ENCODE measurements at places on chromosomes 5 and 9.

GRCh38 chr5:143782588-143783386 lies 29.2 kb upstream of the HMHB1 start:
- no peak for DNase-seq

DNA sequence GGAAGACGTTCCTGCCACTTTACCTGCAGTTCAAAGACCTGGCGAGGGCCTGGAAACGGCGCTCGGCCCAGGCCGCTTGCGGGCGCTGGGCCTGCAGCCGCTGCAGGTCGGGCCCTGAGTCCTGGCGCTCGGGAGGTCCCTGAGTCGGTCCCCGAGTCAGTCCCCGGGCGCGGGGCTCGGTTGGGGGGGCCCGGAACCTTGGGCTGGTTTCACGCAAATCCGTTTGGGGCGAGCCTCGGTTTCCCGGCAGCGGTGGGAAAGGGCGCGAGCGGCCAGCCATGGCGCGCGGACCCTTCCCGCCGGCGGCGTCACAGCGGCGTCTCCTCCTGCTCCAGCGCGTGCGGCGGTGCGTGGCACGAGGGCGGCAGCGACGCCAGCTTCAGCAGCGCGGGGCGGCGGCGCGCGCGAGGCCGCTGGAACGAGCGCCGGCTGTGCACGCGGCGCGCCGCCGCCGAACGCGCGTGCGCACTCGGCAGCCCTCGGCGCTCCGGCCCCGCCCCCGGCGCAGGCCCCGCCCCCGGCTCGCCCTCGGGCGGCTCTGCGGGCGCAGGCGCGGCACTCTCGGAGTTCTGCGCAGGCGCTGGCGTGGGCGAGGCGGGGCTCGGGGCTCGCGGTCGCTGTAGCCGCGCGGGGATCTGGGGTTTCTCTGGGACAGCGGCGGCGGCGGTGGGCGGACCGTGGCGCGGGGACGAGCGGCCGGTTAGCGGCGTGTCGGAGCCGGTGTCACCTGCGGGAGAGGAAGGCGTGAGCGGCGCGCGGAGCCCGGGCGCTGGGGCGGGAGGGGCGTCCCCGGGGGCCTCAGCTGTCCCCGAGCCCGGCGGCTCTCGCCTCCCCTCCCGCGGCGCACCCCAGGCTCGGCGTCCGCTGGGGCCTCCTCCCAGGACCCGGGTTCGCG lies 29.9 kb downstream of the EXOC3 start:
- DNase-seq, result peak; percentile 76

DNA sequence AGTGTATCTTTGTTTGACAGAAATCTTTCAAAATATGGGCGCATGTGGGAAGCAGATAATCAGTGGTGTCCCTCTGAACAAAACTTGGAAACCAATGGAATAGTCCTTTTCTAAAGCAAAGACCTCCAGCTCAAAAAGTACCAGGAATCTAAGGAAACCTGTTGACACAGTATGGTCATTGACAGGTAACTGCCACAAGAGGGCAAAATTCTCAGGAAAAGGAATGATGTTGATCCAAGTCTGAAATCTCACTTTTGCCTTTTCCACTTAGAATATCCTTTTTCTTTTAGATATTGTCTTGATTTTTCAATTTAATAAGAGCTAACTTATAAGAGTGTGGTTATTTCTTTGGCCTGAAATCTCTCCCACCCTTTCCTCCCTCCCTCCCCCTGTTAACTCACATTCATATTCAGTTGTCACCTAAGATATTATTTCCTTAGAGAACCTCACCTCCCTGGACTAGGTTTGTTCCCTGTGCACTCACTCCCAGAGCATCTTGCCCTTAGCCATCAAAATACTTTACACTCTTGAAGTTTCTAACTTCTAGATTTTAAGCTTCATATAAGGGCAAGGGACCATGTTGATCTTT lies 59.0 kb upstream of the BARX1 start:
- no peak for DNase-seq

- DNase-seq, result peak; percentile 47
Observed at GRCh38 chr5:170297589-170298462, at the start of gene LCP2. Gene LCP2, minus strand, starts transcription at chr5:170297777. Its CDS starts 166 bp downstream, at chr5:170297611.

GRCh38 chr5:124708086-124708485 lies 38.4 kb downstream of the ZNF608 start:
- no peak for DNase-seq

Data from T-helper 22 cell (primary cell).